ENCODE measurements at places on chromosomes 4 and X.
A peak's percentile ranks its signal among the peaks of the same experiment; 100 is the strongest.

DNA sequence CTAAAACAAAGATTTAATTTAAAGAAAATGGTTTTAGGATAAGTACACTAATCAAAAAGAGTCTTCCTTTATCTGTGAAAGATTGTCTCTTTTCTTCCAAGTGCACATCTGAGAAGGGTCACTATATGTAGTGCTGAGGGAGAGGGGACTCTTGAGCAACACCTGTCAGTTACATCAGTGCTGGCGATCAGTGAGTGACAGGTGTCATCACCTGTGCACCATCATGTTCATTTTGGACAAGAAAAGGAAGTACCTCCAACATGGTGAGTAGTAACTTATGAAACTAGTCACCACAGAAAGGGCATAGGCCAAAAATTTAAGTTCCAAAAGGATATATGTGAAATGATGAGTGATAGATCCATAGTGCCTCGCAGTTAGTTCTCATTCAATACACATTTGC, 55.7 kb downstream of the MCUB start:
- no peak for DNase-seq

- no peak for DNase-seq
These were observed 102.3 kb upstream of the KLHL13 start for GRCh38 chrX:118218940-118219339.

DNA sequence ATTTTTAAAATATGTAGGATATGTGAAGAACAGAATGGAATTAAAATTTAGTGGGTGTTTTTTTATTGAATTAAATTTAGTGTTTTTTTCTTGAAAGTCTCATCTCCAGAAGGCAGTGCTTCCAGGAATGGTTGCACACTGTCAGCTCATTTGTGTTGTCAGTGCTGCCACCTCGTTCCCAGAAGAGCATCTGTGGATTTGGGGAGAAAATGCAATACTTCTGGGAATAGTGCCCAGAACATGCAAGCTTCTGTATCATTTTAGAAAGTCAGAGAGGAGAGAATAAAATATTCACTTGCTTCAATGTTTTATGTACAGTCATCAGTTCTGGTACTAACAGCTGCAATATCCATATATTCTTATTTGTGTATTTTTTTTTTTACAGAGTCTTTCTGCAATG, 608.8 kb downstream of the PCDH7 start:
- DNase-seq = no peak

DNA sequence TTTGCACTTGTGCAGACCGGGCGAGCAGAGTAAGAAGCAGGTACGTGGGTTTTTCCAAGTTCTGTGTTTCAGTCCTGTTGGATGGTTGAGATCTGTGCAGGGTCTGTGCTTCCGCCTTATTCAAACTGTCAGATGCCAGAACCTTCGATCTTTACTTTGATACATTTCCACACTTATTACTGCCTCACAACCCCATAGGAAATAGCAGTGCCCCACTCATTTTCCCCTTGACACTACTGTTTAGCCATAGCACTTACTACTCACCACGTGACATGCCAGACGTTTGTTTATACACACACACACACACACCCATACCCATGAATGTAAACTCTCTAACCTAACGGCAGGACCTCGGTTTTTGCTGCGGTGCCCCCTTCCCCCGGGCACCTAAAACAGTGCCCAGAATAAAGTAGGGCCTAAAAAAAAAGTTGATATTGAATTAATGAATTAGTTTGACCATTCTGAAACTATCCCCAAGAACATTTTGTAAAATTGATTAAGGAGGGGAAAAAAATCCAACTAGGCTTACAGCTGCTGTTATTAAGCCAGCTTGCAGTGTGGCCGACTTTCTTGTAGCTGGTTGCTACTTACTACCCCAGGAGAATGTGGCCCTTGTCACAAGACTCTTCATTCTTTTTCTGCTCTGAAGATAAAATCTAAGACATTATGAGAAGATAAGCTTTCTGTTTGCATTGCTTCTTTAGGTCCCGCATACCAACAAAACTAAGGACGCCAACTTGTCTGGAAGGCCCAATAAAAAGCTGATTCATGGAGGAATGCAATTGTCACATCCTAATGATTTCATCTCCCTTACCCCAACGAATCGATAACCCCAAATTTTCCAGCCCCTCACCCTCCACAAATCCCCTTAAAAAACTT, 704 bp upstream of the SEPSECS start:
- DNase-seq = no peak

GRCh38 chr4:36547383-36547782, 266.0 kb downstream of the DTHD1 start:
- no peak for DNase-seq

GRCh38 chr4:78543424-78544125, 8.0 kb upstream of the ANXA3 start:
- no peak for DNase-seq

GRCh38 chr4:145681518-145681917, 1.6 kb downstream of the C4orf51 start:
- no peak for DNase-seq

GRCh38 chr4:86497980-86498862, 95.9 kb upstream of the PTPN13 start:
- DNase-seq = peak; percentile 30

DNA sequence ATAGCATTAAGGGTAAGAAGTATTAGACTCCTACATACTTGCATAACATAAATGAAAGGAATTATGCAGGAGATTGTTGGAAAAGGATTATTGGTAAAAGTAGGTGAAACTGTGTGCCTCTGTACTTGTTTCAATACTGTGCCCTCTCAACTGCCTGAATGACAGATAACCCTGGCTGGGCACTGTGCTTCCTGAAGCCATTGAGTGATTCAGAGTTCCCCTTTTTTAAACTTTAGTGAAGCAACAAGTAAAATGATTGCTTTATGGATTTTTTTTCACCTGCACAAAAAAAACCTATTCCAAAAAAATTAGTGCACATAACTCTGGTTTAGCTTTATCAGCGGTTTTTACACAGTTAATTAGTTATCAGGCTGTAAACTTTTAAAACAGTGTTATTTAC, 204.8 kb downstream of the TRAM1L1 start:
- DNase-seq = no peak

DNA sequence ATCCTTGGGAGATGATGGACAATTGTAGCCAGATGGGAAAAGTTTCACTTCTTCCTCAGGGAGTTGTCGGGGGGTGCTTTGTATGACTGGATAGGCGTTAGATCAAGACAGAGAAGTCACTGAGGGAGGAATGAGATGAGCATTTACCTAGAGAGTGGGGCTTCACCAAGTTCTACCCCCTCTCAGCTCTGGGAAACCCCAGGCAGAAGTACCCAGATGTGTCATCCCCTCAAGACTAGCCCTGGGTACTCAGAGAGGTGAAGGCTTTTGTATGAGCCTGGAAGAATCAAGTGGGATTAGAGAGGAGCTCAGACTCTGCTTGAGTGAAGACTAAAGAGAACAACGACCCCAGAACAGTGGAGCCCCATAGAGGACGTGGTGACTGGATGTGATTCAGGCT, 1.9 kb downstream of the MAGEB1 start:
- no peak for DNase-seq

Data from WERI-Rb-1 (cell line).